ENCODE measurements at places on chromosomes 3 and 15.

DNA sequence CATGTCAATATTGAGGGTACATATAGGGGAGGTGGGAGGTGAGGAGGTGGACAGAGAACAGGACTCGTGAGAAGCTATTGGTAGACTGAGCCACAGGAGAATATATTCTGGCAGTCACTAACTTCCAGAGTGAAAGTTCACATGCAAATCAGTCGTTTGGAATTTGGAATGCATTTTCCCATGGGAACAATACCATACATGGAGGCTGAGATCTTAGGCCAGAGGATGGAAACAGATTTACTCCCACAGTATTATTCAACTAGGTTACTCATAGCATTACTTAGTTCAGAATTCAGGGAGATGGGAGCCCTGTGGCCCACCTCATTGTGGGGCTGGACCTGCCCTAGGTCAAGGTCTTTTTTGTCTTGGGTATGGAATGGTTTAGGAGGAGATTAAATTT is 36.4 kb upstream of the ABHD2 start:
- DNase-seq = no peak

DNA sequence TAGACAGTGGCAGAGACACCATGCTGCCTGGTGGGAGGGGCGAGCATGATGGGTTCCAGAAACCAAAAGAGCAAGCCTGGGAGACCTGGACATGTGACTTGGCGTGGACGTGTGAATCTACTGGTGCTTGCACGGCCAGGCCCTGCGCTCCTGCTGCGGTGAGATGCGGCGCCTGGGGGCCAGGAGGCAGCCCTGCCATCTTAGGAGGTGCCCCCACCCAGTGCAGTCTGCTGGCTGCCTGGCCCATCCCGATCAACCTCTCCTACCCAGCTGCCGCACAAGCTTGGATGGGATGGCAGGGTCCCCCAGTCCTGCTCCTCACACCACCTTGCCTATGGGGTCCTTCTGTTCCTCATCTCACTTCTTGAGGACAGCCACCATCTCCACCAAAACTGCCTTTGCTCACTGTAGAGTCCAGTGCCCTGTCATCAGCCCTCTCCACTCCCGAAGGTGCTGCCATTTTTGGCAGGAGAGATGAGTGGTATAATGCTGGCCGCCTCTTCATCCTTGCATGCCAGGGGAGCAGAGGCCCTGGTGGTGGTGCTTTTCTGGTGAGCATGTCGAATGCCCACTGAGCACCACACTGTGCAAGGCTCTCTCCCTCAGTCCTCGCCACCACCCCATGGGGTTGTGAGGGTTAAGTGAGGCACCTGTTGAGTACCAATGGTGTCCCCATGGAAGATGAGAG is 3.1 kb upstream of the ABTB1 start:
- DNase-seq = no peak

DNA sequence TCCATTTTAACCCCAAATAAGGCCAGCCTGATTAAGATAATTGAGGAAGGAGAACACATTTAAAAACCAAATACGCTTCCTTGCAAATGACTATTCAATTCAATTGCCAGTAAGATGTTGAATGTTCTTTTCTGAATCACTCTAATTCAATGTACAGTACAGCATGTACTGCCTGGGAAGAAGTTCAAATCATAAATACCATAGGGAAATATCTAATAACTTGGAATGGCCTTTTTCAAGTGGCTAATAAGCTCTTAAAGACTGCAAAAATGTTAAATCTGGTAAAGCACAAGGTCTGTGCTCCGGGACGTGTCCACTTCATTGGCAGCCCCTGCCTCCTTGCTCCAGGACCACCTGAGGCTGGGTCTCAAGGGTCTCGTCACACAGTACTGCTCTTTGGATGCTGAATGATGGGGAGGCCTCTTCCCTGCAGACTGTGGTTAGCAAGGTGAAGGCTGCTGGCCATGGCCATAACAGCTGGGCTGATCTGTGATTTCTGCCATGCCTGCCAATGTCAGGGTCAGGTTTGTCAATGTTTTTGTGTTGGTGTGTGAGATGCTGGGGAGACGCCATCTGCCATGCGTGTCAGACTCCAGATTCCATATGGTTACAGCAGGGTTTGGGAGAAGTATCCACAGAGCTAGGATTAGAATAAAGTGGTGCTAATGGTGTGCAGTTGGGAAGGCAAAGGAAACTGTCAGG is 300.5 kb downstream of the ADAMTS17 start:
- DNase-seq = no peak

DNA sequence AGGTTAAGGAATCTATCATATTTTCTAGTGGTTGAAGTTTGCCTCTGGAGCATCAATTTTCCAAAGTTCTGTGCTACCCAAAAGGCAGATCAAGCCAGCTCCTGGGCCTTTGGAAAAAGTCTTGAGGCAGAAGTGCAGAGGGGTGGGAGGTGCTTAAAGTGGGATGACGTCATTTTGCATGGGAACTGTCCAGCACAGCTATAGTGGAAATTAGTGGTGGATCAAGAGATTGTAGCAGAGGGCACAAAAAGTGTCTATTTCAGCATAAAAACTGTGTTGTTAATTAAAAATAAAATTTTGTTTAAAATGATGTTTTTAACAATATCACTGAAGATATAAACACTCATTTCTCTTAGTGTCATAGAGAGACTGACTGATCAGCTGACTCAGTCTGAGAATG is 221.9 kb downstream of the LRRN1 start:
- no peak for DNase-seq

- DNase-seq = no peak
Measured at GRCh38 chr3:4900298-4900697, 78.9 kb upstream of the BHLHE40 start.

- DNase-seq = no peak
Measured at GRCh38 chr15:34883042-34883441, 86.5 kb downstream of the AQR start.

DNA sequence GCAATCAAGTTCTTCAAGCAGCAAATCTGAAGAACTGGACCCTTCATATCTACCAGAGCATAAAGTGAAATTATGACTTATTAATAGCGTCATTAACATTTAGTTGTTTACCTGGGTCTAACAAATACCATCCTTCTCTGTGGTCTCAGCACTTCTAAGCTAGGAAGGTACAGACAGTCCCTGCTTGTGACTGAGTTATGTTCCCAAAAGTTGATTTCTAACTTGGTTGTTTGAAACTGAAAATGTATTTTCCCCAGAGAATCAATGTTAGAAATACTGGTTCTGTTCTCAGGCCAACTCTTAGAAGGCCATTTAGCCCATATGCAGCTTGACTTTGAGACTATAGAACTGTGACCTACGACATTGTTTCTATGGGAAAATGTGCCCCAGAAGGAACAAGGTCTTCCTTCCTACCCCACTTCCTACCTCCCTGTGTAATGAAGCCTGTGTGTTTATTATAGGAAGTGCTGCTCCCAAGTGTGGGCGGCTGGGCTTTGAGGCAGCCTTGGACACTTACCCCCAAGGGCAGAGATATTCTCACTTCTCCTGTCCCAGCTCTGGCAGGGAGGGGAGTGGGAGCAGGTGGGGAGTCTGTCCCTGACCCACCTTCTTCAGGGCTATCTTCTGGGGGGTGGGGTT is 12.2 kb upstream of the MAPK6 start:
- no peak for DNase-seq

DNA sequence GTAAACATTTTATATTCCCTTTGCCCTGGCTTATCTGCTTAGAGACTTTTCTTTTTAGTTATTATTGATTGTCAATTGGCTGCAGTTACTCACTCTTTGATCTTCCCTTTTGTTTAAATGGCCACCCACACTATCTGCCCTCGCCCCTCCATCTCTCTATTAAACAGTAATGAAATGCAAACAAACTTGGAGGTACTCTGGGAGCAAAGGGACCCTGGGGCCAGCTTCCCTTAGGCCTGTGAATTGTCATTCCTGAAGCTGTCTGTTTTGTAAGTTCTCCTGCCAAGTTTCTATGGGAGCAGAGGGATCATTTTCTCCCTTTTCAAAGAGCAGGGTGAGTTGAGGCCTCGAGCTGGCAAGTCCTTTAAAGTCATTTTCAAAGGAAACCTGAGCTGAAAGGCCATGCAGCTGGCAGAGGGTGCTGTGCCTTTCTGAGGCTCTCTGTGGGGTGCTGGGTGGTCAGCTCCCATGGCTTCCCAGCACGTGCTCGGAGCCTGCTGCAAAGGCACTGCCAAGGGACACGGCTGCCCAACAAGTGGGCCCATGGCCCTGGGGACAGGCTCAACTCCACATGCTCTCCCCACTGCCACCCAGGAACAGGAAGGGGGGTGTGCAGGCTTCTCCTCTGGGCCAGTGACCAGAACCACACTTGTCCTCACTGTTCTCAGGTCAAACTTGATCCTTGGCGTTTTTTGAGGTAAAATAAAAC is 17.4 kb upstream of the RTP2 start:
- DNase-seq = no peak

DNA sequence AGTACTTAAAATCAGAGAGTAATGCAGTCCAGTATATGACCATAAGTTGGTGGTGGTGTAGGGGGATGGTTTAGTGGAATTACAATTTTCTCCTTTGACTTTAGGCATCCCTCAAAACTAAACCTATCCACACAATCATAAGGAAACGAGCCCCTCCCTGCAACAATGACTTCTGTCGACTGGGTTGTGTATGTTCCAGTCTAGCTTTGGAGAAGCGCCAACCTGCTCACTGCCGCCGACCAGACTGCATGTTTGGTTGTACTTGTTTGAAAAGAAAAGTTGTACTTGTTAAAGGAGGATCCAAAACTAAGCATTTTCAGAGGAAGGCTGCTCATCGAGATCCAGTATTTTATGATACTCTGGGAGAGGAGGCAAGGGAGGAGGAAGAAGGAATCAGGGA is 52.8 kb downstream of the MGA start:
- no peak for DNase-seq
